ENCODE measurements at places on chromosomes 11 and 22.

DNA sequence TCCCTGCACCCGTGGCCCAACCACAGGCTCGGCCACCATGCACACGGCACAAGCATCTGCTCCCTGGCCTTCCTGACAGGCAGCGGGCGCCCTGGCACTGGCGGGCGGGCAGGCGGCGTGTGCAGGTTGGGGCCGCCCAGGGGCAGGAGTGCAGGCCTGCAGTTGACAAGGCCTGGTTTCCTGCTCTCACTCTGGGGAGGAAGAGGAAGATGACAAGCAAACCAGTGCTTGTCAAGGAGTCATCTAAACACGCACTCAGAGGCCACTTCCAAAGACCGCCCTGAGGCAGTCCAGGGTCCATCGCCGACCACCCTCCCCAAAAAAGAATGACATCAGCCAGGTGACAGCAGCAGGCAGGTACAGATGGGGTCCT, 65.3 kb upstream of the LINC01488 start:
- no peak for DNase-seq

- no peak for DNase-seq
These were observed 524.6 kb upstream of the LRRC4C start for GRCh38 chr11:41984023-41984422.

GRCh38 chr22:35148866-35149548, 83.0 kb downstream of the ISX start:
- no peak for DNase-seq

DNA sequence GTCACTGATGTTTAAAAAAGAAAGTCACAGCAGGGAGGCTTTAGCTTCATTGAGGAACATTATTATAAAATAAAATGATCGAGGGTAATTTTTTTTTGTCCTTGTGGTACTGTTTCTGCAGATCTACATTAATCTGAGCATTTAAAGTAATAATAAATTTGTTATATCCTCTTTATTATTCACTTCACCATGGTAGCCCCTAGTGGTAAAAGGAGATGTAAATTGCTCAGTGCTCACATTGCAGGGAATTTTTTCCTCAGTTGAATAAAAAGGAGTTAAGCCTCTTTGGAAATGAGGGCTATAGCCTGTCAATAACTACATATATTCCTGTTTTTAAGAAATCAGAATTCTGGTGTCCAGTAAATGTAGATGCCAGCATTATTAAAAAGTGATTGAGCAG, 99.7 kb upstream of the VPREB1 start:
- no peak for DNase-seq

GRCh38 chr11:35372565-35373283, 46.6 kb downstream of the SLC1A2 start:
- DNase-seq: no peak

DNA sequence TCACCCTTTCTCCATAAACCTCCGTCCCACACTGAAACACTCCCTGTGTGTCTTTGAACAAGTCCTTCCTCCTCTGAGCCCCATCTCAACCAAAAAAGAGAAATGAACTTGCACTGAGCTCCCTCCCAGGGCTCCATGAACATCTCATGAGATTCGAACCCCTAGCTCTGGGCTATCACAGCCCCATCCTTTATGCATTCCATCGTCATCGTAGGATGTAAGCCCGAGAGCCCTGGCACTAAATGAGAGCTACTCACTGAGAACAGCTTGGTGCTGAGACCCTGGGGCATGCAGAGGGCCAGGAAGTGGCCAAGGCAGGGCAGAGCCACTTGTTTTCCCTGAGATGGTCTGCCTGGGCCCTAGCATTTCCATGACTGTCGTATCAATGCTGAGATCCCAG, 12.9 kb upstream of the SLC43A3 start:
- no peak for DNase-seq

GRCh38 chr11:16603245-16603644, 135.2 kb upstream of the C11orf58 start:
- no peak for DNase-seq

- no peak for DNase-seq
These were observed 280.7 kb downstream of the TTC28 start for GRCh38 chr22:28398981-28399380.

DNA sequence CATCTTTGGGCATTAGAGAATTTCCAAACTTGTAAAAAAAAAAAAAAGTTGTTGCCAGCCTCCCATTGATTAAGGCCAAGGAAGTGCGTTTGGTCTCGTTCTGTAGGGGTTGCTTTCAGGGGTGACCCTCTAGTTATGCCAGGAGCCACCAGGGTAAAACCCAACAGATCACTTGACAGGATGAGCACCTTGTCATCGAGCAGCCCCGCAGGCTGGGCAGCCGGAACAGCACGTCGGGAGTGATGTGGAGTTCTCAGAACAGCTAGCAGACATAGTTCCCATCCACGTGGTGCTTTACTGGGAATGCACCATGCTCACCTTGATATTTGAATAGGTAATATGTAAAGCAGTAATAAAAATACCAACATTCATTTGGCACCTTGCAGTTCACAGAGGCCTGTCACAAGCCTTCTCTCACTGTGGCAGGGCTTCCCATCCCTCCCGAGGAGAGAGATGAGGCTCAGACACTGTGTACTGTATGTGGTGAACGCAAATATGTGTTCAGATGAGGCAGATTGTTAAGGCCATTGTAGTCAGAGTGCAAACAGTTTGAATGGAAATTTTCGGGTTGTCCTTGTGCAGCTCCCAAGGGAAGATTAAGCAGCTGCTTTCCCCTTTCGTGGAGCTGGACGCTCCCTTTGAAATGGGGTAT, 70.9 kb upstream of the SORL1-AS1 start:
- DNase-seq: no peak

DNA sequence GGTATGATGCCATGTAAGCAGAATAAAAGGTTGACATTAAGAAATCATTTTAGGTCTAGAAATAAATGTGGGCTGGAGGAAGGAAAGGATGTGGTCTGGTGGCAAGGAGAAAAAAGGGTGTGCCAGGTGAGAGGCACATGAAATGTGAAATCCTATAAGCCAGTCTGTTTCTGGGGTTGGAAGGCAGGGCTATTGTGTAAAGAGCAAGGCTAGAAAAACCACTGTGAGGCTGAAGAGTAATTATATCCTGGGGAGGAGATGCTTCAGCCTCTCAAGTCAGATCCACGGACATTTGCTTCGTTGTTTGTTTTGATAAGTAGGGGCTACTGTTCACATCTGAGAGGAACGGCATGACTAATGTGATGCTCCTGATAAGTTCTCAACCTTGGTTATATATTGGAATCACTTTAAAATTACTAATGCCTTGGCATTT, 77.5 kb upstream of the CTSC start:
- no peak for DNase-seq

DNA sequence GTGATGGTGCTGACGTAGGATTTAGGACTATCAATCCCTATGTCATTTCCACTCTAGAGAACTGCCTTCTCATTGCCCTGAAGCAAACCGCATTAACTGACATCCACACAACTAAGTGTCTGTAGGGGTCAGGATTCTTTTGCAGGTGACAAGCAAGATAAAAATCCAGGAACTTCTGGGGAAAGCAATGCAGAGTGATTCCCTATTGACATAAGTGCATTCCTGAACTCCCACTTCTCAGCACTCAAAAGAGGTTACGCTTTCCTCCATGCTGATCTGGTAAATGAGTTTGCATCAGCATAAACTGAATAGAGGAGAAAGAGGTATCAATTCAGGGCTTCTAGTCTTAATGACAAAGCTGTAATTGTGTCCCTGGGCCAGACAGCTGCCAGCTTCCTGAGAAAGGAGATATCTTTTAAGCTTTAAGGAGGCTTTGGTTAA, 224.6 kb upstream of the ISX start:
- DNase-seq: no peak

DNA sequence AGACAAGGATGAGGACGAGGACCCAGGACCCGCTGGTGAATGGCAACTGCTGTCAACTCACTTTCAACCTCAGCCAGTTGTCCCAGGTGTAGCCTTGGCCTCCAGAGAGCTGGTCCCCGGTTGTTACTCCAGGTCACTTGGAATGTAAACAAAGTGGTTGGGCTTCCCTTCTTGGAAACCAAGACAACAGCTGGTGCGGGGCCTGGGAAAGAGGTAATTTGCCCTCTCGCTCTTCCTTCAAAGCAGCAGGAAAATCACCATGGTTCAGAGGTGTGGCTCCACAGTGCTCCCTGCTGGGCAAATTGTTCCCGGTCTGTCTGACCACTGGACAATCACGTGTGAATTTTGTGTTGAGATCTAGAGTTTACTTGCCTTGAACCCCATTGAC, 15.0 kb downstream of the SLC1A2 start:
- no peak for DNase-seq

DNA sequence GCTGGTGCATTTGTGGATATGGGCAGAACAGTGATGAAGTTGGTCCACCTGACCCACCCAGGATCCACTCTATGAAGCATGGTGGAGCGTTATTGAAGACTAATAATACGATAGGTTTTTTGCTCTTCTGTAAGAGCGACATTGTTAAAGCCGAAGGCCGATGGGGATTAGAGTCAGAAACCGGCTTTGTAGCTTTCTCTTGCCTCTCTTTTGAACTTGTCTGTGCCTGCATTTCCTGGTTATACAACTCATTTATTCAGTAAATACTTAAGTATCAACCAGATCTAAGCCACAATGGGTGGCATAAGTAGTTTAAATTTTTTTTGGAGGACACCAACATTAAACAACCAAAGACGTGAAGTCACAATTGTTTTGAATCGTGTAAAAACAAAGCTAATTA, 93.4 kb downstream of the ARHGAP42 start:
- no peak for DNase-seq

- no peak for DNase-seq
These were observed 44.5 kb downstream of the SLC22A24 start for GRCh38 chr11:63099555-63099954.

DNA sequence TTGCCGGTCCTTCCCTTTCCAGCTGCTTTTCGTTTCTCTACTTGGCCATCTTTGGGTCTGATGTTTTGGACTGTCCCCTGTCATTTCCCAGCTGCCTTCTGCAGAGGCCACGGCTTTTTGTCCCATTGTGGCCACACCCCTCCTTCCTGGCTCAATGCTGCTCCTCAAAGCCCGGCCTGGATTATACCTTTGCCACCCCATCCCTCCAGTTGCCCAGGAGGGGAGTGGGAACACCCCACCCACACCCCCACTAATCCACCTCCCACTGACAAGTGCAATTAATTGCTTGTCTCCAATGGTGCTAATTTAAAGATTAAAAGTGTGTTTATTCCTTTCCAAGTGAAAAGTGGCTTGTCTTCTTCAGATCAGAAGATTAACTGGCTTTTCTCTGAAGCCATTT, 34.2 kb upstream of the CSNK2A3 start:
- no peak for DNase-seq

DNA sequence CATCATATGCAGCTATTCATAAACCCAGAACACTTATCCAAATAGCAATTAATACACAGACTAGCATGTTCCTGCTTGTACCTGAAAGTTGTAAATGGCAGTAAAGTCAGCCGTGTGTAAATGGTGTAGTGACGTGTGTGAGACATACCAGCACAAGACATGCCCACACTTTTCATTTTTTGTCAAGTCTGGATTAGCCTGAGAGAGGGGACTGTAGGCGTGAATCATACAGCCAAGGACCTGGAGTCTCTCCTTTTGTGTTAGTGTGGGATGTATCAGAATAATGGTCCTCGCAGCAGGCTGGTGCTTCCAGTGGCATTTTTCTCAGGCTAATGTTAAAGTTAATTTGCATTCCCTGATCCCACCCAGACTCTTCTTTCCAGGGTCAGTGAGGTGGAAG, 116.8 kb upstream of the BMAL1 start:
- DNase-seq: no peak

DNA sequence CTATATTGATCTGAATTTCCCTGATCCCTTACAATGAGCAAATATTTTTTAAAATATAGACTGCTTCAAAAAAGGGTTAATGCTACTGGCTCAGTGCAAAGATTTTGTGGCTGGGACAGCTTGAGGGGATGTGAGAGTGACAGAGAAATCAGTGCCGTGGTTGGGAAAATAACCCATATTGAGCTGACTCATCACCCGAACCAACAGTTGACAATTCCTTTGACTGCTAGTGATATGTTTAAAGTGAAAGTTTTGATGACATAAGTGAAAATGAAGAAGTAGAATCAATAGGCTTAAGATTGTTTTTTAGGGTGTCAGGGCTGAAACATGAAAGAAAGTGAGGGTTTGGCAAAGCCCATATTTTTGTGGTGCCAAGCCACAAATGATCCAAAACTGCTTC, 257.1 kb upstream of the TENM4 start:
- DNase-seq: no peak

- DNase-seq: no peak
These were observed 6.9 kb upstream of the CHORDC1 start for GRCh38 chr11:90229791-90230190.

DNA sequence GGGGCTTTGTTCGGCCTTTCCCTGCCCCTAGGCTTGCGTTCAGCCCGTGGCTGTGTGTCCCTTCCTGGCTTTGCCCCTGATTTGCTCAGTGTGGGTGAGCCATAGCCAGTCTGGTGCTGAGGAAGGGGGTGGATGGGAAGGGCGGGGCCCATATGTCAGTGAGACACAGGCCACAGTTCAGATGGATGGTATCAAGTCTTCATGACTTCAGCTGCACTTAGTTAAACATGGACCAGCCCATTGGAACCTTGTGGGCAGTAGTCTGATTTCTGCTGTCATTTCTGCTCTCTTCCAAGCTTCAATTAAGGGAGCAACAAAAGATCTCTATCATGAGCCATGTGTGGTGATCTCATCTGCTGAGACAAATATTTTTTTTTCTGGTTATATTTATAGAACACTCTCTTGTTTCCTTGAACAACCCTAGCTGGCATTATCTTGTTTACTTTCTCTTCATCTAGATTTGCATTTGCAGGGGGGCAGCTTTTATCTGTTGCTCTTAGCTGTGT, 21.6 kb upstream of the PEX26 start:
- DNase-seq: no peak

GRCh38 chr11:120057595-120058581, 80.0 kb downstream of the TRIM29 start:
- DNase-seq: no peak

- peak; percentile 56 for DNase-seq
These were observed 26.9 kb upstream of the CD82 start for GRCh38 chr11:44538375-44539054.

- no peak for DNase-seq
These were observed 64.7 kb downstream of the TSPAN18 start for GRCh38 chr11:44791316-44791925.

DNA sequence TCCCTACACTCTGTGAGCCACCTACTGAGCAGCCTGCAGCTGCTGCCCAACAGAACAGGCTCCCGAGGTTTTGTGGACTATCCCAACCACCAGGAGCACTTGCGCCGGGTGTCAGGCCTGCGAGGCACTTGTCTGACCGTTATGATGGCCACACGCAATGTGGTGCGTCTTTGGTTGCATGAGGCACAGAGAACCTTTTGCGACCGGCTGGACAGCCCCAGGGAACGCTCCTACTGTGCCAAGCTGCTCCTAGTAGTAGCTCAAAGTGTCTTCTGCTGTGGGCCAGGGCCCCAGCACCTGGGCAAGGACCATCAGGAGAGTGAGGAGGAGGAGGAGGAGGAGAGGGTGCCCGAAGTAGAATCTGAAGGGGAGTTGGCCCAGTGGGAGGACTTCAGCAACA, 46.4 kb downstream of the RRP8 start:
- no peak for DNase-seq

- DNase-seq: no peak
These were observed 3.1 kb upstream of the INS start for GRCh38 chr11:2164081-2164480.

Data from stimulated activated CD4-positive, alpha-beta T cell treated with anti-CD3 and anti-CD28 coated beads, Interleukin-12 subunit alpha, Interleukin-12 subunit beta, amount 100 ng/mL, for 24 hours (primary cell).